ENCODE measurements at places on chromosomes 6 and 20.

DNA sequence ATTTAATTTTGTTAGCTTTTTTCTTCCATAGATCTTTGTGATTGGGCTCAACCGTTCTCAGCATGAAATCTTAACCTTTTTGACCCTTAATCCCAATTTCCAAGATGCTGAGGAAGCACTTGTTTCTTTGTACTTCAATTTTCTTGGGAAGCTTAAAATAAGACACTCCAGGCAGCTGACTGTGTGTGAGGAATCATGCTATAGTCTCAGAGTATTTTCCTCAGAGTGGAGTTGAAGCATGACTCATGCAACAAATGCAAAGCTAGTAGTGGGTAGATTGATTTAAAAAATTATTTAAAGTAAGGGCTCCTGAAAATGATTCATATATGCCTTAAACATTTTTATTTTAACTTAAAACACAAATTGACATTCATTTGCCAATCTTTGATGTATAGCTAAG, 168.7 kb downstream of the BTBD3 start:
- no peak for DNase-seq

GRCh38 chr6:86203044-86203443, 560.4 kb upstream of the SYNCRIP start:
- DNase-seq, result no peak

- no peak for DNase-seq
Observed at GRCh38 chr6:40379811-40380210, 207.4 kb downstream of the LRFN2 start.

DNA sequence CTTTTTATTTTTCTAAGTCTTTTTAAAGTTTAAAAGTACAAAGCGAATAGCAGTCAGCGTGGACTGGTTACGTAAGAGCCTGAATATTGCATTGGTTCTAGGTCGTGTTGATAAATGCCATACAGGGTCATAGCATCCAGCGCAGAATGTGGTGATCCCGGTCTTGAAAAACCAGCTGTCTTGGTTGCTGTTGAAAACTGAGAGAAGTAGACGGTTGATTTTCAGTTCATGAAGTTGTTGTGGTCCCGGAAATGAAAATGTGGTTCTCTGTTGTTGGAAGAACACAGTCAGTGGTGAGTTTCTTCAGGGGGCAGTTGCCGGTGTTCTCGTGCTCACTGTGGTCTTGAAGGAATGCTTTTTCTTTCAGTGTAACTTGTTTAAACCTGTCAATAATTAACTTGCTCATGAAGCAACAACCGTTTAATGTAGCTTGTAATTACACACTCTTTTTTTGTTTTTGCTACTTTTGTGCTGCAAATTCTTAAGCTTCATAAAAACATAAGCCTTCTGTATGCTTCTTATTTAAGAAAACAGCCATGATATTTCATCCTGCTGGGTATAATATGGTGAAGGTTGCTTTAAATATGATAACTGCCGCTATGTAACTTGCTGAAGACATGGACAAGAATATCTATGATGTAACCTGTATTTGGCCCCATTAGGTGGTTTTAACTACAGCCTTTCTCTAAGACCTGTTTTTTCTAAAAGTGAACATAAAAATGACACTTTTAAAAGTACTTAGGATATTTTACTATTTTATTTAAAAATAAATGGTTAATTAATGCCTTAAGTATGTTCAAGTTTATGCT, 64.8 kb upstream of the KIF25 start:
- peak; percentile 72 for DNase-seq

GRCh38 chr6:29685718-29686326, 4.9 kb upstream of the ZFP57 start:
- DNase-seq, result no peak

GRCh38 chr6:42140032-42140431, 2.4 kb downstream of the C6orf132 start:
- DNase-seq, result no peak

GRCh38 chr6:884570-884969, 191.6 kb upstream of the EXOC2 start:
- no peak for DNase-seq

DNA sequence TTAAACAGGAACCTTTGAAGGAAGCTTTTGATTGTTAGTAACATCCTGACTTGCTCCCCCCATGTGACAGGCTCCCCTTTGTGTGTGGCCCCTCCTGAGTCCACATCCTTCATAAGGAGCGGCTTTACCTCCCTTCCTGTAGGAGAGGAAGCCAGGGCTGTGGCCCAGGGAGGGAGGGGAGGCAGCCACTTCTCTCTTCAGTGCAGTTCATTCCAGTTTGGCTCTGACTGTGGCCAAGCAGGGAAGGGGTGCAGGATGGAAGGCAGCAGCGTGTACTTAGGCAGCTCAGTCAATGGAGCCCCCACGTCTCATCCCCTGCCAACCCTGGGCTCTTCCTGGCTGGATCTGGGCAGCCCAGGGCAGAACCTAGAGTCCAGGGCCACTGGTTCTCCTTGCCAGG, 295.2 kb downstream of the QKI start:
- no peak for DNase-seq

- DNase-seq, result no peak
Observed at GRCh38 chr6:97129106-97129505, 153.9 kb downstream of the MMS22L start.

GRCh38 chr6:148771212-148771601, 24.4 kb downstream of the UST start:
- DNase-seq, result no peak

DNA sequence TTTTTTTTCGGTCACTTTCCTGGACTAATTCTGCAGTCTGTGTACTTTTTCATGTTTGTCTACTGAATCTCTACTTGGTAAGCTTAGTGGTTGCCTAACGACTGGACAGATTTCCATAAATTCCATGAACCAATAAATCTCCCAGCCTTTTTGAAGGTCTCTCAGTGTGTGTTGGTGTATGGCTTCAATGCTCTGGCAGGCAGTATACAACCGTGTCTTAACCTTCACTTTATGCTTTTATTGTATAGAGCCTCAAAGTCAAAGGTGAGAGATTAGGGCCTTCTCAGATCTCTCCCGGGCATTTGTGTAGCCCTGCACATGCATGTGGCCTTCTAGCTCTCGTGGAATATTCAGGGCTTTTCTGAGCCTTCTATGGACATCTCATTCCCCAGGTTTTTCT, 14.3 kb upstream of the CMTR1 start:
- DNase-seq, result no peak

GRCh38 chr6:156778454-156779205, 1.5 kb downstream of the ARID1B start:
- peak; percentile 20 for DNase-seq

DNA sequence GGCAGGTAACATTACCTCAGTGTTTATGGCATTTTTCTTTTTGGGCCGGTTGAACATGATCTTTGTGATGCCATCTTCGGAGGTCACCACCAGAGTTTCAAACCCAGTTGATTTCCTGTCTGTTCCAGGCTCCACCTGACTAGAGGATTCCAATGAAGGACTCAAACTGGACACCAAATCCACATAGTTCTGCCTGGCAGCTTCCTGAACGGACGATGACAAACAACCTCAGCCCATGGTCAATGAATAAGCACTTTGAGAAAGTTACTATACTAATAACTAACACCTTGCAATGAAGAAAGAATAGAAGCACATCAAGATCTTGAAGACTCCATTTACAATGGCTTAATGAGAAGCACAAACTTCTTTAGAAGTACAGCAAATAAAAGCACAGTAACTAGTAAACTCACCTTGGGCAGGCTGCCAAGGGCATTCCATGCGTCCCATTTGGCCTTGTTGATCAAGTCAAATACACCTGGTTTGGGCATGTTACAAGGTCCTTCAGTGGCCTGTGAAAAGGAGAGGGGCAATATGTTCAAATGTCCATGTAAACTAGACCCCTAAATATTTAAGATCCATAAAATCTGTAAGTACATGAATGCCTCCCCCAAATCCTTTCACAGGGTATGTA, 4.9 kb downstream of the ECI2 start:
- DNase-seq, result no peak

GRCh38 chr20:44196271-44196670, 9.3 kb upstream of the JPH2 start:
- DNase-seq, result no peak

DNA sequence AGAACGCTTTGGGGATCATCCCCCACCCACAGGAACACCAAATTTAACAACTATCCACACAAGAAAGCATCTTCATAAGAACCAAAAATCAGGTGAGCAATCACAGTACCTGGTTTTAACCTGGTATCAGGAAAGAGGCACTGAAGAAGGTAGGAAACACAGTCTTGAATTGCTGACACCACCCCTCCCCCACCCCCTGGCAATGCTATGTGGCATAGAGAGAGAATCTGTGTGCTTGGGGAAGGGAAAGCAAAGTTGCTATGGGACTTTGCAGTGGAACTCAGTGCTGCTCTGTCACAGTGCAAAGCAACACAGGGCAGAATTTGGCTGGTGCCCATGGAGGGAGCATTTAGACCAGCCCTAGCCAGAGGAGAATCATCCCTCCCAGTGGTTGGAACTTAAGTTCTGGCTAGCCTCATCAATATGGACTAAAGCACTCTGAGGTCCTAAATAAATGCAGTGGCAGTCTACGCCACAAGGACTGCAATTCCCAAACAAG, 565.5 kb downstream of the EPM2A start:
- DNase-seq, result no peak

GRCh38 chr6:157928428-157928827, 53.2 kb upstream of the SYNJ2 start:
- DNase-seq, result no peak

- no peak for DNase-seq
Observed at GRCh38 chr6:138289739-138290138, 71.4 kb upstream of the PBOV1 start.

DNA sequence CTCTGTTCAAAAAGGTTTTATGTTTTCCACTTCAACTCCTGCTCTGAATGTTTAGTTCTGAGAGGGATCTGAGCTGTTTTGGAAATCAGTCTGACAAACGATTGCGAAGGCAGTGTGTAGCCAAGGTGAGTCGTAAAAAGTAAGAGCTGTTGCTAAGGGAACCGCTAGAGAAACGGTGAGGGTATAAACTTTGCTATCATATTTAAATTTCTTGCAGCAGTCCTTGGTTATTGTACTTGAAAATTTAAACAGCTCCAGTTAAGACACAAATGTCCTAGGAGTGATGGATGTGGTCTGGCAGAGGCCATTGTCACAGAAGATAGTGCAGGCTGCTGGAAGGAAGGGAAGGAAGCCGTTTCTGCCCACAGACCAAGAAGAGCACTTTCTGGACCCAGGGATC, 64.9 kb upstream of the CITED2 start:
- DNase-seq, result no peak

DNA sequence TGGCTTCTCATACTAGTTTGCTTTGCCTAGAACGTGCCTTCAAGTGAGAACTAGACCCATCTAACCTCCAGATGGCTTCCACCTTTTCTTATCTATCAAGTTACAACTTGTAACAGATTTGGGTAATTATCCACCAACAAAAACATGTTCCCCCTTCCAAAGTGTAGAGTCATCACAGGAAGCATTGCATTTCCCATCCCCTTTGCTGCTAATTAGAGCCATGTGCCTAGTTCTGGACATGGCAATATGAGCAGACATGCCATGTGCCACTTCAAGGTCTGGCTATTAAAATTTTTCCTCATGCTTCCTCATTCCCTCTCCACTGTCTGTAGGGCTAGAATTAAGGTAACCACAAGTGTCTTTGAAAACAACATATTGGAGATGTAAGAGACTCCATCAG, 814.4 kb downstream of the TENT5A start:
- DNase-seq, result no peak

GRCh38 chr6:80197474-80197873, 91.0 kb downstream of the BCKDHB start:
- peak; percentile 64 for DNase-seq

DNA sequence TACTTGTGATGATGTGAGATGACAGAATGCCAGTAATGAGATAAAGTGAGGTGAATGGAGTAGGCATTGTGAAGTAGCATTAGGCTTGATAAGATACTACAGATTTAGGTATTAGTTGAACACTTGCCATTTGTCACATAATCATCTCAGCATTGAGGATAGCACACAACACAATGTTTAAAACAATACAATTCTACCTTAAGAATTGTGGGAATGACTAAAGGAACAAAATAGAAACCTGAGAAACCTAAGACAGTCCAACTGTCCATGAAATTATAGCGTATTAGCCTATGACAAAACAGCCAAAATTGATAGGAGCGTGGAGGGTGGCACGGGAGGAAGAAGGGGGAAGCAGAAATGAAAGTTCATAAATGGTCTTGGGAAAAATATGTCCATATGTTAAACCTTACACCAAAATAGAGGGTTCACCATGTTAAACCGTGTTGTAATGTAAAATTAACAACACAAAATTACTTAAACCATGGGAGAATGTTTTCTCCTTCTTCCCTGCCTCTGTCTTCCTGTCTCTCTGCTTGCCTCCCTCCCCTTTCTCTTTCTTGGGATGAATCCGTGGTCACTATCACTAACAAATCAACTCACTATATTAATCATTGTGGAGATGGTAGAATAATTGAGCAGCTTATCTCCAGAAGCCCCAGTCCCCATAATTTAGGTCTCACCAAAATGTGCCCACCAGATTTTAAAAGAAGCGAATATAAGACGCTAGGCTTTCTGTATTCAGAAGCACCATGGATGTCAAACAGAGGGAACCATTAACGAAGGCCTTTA, 33.0 kb upstream of the HFE start:
- DNase-seq, result peak; percentile 25

GRCh38 chr20:41116282-41116956, 20.9 kb upstream of the PLCG1 start:
- no peak for DNase-seq

GRCh38 chr6:16056263-16056870, 72.5 kb upstream of the MYLIP start:
- DNase-seq, result no peak

- DNase-seq, result no peak
Observed at GRCh38 chr6:136618086-136618485, 67.9 kb upstream of the MAP7 start.

GRCh38 chr6:150767571-150768018, 97.9 kb upstream of the MTHFD1L start:
- DNase-seq, result no peak

GRCh38 chr6:106751501-106752252, 122.3 kb downstream of the QRSL1 start:
- peak; percentile 93 for DNase-seq

DNA sequence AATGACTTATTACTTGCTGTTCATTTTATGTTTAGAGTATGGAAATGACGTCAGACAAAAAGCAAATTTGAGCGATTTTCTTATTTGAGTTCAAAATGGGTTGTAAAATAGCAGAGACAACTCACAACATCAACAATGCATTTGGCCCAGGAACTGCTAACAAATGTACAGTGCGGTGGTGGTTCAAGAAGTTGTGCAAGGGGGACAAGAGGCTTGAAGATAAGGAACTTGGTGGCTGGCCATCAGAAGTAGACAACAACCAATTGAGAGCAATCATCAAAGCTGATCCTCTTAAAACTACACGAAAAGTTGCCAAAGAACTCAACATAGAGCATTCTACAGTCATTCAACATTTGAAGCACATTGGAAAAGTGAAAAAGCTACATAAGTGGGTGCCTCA, 43.8 kb downstream of the REV3L start:
- no peak for DNase-seq

- DNase-seq, result no peak
Observed at GRCh38 chr20:37911838-37912281, 8.9 kb downstream of the VSTM2L start.

- DNase-seq, result no peak
Observed at GRCh38 chr20:60011512-60012507, 53.6 kb downstream of the CDH26 start.

Measured in RCC 7860 (cell line).